ENCODE measurements at places on chromosomes 3 and 15.

DNA sequence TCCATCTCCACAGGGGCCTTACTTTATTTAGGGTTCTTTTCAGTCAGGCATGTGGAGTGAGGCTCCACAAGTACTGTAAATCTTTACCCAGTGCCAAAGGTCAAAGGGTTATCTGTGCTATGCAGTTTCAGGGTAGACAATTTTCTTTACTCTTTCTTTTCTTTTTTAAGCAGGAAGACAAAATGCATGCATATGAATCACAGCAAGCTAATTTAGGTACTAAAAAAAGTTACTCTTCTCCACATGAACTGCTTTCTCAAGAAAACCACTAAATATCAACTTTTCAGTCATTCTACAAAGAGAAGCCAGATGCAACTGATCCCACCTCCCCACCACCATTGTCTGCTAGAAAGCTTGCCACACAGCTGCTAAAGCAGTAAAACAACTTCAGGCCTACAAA, 73.3 kb upstream of the PYGO1 start:
- no peak for DNase-seq

DNA sequence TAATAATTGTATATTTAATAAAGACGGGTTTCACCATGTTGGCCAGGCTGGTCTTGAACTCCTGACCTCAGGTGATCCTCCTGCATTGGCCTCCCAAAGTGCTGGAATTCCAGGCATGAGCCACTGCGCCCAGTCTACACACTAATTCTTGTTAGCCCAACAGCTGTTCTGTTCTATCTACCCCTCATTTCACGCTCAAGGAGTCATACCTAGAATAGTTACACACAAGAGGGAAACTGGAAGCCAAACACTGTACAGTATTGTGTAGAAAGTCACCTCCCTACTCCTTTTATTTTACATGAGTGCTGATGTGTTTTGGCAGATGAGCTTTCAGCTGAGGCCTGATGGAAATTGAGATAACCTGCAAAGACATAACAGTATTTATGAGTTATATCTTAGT, 13.4 kb upstream of the CTDSPL2 start:
- DNase-seq = no peak

DNA sequence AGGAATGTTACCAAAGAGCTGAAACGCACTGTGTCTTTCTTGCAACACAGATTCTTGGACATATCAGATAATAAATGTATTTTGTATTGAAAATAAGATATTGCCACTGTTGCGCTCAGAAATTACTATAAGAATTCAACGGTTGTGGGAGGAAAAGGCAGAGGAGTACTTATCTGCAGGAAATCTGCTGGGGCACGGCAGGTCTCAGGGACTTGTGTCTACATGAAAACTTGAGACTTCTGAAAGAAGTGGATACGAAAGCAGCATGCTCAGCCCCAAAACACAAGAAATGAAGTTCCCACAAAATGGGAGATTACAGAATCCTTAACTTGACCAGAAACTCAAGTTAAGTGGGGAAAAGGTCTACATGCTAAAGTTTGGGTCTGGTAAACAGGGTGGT, 86.5 kb downstream of the IGSF11 start:
- DNase-seq = no peak

DNA sequence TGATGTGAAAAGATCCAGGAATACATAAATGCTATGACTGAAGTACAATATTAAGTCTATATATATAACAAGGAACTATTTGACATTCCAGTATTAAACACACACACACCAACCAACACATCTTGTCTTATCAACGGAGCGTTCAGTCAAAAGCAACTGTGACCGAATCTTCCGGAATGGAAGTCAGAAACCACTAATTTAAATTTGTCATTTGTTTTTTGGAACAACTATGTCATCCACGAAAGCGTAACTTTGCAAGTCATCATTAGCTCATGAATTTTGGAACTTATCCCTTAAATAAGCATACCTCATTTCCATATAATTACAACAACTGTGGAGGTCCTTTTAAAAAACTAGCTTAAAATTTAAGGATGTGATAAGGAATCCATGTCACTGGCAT, 5.0 kb downstream of the ZNF385D start:
- DNase-seq = no peak

DNA sequence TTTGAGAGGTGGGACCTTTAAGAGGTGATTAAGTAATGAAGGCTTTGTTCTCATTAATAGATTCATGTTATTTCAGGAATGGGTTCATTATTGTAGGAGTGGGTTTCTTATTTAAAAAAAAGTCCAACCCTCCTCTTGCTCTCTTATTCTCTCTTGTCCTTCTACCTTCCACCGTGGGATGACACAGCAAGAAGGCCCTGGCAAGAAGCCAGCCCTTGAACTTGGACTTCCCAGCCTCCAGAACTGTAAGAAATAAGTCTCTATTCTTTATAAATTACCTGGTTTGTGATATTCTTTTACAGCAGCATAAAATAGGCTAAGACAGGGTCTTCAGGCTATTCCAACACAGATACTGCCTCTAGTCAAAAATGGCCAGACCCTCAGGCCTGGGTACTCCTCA, 62.2 kb downstream of the MYLK start:
- no peak for DNase-seq

DNA sequence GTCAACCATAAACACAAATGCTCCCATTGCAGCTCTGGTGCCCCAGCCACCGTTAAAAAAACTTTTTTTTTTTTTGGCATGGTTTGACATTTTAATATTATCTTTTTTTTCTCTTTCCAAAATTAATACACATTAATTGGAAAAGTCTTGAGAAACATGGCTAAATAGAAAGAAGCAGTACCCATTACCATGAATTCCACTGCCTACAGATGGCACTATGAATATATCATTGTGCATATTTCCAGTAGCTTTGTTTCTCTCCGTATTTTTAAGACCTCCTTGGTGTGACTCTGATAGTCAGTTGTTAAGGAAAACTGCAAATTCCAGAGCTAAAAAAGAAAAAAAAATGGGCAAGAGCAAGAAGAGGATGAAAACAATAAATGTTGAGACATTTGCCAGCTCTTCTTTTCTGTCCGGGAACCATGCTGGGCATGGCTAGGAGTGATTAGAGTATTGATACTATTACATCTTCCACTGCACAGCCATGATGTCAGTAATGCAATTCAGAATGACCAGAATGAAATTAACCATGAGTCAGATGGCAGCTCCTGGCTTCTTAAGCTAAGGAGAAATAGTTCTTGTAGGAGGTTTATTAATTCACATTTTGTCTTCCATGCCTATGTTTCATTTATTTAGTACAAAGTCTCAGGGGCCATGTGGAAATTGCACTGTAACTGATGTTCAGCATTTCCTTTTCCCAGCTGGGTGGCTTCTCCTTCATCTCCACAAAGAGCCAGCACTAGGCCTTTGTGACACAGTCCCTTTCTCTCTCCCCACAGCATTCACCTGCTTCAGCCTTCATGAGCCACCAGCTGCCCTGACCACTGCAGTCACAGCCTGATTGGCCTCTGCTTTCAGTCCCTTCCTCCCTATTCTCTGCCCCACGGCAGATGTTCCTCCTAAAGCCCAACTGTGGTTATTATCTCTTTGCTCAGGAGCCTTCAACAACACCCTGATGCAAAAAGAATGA, 31.8 kb downstream of the SLC7A14 start:
- DNase-seq = no peak

- DNase-seq = no peak
These were observed 49.8 kb downstream of the BDH1 start for GRCh38 chr3:197505796-197506548.

DNA sequence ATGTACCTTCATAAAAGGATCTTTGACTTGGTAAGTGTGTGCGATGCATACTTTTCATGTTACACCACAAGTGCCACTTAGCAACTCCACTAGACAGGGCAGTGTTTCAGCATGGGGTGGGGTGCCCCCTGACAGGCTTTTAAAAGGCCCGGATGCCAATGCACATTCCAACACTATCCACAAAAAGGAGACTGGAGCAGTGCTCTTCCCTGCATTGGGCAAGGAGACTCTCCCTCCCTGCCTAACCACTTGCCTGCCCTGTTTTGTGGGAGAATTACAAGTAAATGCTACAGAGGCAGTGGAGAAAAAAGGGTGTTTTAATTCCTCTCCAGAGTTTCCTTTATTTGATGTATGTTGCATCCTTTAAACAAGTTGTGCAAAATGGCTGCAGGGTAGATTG, 1.7 kb upstream of the RARB start:
- no peak for DNase-seq

DNA sequence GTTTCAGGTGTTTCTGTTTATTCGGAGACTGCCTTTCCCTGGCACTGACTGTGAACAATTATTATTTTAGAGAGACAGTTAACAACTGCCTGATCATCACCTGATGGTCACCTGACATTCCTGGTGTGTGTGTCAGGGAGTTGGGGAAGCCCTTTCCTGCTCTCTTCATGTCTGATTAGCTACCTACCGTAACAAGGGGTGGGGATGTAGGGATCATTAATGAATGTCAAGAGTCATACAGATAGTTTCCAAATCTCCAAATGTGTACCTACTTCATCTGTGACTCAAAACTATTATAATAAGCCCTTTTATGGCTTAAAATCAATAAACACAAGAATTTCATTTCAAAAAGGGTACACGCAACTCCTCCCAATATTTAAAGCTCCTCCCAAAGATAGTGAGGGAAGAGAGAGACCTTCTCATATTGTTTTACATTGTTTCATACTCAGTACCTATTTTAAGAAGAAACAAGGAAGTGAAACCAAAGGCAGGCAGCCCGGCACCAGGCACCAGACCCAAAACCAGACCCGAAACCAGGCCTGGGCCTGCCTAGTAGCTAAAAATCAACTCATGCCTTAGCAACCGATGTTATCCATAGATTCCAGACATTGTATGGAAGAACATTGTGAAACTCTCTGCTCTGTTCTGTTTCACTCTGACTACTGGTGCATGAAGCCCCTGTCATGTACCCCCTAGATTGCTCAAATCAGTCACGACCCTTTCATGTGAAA, 844.9 kb upstream of the ALCAM start:
- DNase-seq = no peak

DNA sequence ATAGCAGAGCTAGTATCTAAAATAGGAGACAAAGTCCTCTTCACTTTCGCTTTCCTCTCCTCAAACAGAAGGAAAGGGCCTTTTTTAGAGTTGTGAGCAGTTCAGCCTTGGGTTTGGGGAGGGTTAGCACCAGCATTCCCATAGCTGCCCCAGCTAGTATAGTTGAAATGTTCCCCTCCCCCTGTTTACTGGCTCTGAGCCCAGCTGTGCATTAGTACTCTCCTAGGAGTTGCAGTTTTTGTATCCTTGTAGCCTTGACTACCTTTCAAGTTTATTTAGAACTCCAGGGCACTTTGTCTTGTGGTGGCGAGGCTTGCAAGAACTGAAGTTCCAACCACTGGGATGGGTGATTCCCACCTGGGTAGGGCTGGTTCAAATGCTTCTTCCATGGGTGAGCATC, 245.1 kb upstream of the NAALADL2 start:
- DNase-seq = no peak

DNA sequence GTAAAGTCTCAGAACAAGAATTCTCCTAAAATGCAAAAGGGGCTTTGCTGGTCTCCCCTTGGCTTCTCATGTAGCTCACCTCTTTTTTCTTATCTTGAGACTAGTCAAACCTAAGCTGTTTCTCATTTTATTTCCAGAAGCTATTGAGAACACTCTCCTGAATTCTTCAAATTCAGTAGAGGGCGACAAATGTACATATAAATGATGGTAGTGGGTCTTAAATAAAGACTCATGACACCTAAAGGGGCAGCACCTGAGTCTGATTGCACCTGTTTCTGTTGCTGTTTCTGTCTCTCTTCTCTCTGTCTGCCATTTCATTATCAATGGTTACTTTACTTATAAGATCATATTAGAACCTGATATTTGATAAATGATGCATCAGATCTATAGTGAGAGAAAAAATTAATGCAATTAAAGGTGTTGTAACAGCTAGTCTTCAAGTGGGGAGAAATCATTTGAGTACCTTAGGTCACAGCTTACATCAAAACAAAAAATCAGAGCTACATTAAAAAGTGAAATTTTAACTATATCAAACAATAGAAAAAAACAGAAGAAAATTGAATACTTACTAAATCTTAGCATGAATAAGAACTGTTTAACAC, 7.0 kb downstream of the ADIPOQ start:
- no peak for DNase-seq

DNA sequence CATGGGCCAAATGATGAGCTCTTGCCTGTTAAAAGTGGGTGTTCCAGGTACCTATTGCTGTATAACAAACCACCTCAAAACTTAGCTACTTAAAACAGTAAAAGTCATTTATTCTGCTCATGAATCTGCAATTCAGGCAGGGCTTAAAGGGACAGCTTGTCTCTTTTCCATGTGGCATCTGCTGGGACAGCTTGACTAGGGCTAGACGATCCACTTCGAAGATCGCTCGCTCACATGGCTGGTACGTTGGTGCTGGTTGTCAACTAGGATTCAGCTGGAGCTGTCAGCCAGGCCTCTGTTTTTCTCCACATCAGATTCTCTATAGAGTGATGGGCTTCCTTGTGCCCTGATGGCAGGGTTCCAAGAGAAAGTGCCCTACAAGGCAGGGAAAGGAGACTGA, 581.3 kb downstream of the NTRK3 start:
- DNase-seq = no peak

- peak; percentile 78 for DNase-seq
These were observed 44.7 kb upstream of the NR2C2 start for GRCh38 chr3:14902719-14903118.

Data from right atrium auricular region (tissue), 2 donors.